Hippocampal formation (tissue), 2 donors: ENCODE measurements at places on chromosomes 7 and 10.

DNA sequence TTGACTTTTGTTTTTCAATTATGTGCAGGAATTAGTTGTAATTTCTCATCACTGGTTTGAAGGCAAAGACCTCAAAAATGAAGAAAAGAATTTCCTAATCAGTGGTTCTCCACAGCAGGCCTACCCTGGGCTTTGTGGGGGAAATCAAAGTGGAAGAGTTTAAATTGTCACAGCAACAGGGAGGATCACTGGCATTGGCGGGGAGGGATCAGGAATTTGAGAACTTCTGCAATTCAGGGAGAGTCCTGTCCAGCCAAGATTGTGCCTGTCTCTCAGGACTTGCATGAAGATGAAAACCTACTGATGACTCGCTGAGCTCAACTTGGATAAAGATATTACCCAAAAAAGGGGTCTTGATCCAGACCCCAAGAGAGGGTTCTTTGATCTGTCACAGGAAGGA, 70.1 kb downstream of the HACD1 start:
- no peak for DNase-seq

DNA sequence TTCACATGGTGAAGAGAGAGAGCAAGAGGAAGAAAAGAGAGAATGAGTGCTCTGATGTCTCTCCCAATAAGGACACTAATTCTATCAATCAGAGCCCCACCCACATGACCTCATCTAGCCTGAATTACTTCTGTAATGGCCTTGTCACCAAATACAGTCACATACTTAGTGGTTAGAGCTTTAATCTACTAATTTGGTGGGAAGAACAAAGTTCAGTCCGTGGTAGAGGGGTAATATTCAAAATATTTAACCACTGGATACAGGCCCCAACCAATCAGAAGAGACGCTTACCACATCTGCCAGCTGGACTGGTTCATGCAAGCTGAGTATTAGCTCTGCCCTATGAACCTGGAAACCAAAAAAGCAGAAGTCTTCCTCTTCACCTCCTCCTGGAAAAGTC, 336.3 kb upstream of the NFE2L3 start:
- DNase-seq: no peak

- DNase-seq: no peak
Observed at GRCh38 chr10:88459530-88459929, 123.6 kb downstream of the RNLS start.

GRCh38 chr10:79176052-79176501, 107.3 kb downstream of the ZMIZ1 start:
- DNase-seq: no peak

- DNase-seq: no peak
Observed at GRCh38 chr10:4024027-4024426, 239.0 kb upstream of the KLF6 start.
